Mesendoderm (in vitro differentiated cells): ENCODE measurements at places on chromosomes 1 and 21.

GRCh38 chr1:82161700-82162141 lies 361.0 kb downstream of the ADGRL2 start:
- no peak for DNase-seq

DNA sequence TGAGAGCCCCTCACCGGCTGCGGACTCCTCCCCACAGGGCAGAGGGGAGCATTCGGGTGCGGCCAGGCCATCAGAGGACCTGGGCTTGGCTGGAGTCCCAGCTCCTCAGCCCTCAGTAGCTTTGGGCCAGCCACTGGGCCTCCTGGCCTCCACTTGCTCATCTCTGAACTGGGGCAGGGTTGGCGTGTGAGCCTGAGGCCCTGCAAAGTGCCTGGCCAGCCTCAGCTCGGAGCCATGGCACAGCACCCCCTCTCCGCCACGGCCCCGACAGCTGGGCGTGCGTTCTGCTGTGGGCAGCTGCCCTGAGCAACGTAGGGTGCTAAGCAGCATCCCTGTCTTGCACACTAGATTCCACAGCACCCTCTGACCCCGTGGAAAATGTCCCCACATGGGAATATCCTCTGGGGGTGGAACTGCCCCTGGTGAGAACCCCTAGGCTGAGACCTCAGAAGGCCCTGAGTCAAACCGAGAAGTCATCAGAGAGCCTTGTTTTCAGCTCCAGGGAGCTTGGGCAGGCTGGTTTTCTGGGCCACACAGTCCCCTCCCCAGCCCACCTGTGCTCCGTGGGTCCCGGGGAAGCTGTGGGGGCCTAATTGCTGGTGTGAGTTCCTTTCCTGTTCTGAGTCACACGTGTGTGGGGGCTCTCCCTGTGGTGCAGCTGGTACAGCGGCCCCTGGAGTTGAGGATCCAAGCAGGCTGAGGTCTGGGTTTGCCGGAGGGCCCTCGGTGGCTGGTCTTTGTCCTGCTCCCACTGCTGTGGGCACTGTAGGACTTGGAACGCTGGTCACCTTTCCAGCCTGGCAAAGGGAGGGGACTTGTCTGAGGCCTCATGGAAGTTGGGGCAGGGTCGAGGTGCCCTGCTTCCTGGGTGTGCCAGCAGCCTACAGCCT lies 24.5 kb downstream of the TP73 start:
- DNase-seq: no peak

DNA sequence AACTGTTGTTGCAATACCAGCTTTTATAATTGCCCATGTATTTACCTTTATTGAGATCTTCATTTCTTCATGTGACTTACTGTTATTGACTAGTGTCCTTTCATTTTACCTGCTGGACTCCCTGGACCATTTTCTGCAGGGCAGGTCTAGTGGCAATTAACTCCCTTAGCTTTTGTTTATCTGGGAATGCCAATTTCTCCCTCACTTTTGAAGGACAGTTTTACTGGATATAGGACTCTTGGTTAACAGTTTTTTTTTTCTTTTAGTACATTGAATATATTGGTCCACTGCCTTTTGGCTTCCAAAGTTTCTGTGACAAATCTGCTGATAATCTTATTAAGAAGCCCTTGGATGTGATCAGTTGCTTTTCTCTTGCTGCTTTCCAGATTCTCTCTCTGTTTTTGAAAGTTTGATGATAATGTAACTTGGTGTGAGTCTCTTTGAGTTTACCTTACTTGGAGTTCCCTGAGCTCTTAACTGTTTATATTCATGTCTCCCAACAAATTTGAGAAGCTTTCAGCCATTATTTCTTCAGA lies 56.9 kb downstream of the COL18A1 start:
- no peak for DNase-seq

- DNase-seq: no peak
Measured at GRCh38 chr1:19921310-19921709, 2.1 kb downstream of the PLA2G2E start.

DNA sequence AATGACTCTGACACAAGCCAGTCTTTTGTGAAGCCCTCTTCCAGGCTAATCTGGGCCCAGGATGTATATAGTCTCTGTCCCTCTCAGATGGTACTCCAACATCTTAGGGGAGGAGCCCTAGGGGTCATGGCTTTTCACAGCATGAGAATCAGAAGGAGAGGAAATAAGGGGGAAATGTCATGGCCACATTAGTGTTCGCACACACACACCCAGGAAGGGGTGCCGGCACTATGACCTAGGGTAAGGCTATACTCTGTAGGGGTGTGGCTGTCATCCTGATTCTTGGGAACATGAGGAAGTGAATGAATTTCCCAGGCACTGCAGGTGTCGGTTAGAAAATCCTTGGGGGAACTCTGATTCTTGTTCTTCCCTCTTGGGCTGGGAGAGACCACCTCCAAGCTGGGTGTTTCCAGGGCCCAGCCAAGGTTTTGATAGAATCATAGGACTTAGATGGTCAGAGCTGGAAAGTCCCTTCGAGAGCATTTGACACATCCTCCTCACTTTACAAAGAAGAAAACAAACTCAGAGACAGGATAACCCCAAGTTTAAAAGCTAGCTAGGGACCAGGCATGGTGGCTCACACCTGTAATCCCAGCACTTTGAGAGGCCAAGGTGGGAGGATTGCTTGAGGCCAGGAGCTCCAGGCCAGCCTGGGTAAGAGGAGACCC lies 22.0 kb downstream of the GFI1 start:
- DNase-seq: no peak

GRCh38 chr1:38919130-38919529 lies 22.5 kb downstream of the RHBDL2 start:
- no peak for DNase-seq

DNA sequence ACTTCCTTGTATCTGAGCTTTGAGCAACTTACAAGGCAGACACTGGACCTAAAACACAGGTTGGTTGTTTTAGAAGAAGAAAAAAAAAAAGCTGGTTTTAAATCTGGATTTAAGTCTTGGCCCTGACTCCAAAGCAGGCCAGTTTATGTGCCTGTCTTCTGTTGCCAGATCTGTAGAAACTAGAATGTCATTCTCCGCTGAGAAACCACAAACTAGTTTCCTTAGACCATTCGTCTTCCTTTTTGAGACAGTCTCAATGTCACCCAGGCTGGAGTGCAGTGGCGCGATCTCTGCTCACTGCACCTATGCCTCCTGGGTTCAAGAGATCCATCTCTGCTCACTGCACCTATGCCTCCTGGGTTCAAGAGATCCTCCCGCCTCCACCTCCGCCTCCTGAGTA lies 33.9 kb downstream of the APP start:
- no peak for DNase-seq

DNA sequence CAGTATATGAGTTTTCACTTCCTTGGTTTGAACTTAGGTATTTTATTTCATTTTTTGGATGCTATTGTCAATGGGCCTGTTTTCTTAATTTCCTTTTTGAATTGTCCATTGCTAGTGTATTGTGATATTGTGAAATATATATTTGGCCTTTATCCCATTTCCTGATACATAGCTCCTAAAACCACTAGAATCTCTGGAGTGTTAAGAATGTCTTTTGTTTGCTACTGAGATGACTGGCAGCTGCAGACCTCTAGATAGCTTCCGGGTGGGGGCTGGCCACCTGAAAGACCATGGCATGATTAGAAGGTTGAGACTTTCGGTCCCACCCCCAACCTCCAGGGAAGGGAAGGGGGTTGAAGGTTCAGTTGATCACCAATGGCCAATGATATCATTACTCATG lies 245.4 kb downstream of the KCNJ6 start:
- no peak for DNase-seq

DNA sequence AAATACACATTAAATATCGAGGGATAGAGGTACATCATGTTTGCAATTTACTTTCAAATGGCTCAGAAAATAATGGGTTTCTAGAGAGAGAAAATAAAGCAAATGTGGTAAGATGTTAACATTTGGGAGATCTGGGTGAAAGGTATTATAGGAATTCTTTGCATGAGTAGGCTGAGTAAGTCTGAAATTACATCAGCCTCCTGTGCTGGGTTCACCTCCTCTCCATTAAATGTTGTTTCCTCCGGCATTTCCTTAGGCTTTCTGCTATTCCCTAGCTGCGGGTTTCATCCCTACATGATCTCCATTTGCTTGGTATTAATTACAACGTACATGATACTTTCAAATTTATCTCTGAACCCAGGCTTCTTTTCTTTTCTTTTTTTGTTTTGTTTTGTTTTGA lies 31.6 kb downstream of the ZMYND12 start:
- no peak for DNase-seq

- peak; percentile 33 for DNase-seq
Measured at GRCh38 chr1:5992814-5993555, 760 bp upstream of the NPHP4 start.

DNA sequence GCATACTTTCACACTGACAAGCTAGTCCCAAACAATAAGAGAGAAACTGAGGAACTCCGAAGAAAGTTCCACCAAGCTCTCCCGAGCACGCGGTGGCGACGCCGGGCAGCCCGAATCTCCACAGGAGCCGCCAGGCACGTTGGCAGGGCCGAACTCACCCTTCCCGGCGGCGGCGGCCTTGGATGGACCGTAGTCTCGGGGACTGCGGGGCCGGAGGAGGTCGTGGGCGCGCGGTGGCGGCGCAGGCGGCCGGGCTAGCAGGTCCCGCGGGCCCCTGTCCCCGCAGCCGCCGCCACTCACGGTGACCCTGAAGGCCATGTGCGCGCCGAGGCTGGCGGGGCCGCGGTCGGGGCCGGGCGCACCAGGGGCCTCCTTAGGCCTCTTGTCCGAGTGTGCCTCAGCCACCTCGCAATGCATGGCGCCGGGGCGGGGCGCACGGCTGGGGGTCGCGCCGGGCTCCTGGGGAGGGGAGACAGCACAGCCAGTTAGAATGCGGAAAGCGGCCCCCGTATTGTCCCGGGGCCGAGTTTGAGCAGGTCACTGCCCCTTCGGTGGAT lies 1.2 kb downstream of the GLIS1 start:
- peak; percentile 75 for DNase-seq

DNA sequence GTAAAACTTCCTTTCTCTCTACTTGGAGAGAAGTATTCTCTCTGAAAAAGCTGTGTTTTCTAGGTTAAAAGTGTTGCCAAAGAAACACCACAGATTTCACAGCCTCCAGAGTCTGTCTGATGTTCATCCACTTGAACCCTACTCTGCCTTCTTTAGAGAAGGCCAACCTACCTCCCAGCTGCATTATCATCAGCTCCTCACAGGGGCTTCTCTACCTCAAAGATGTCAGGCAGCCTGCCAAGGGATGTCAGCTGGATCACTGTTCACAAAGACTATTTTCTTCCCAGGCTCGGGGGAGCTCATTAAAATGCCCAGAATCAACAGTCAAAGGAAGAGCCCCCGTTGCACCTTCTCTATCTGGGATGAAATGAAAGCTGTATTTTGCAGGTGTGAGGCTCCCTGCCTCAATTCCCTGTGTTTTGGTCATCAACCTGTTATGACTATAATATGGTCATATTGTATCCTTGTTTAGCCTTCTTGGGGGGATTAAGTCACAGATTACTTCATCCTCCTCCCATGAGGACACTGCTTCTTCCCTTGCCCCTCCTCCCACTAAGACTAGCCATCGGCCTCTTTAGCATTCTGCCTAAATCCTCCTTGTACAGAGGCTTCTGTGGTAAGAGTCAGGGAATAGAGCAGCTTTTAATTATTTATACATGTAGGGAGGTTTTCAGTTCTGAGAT lies 25.7 kb downstream of the ANGPTL7 start:
- no peak for DNase-seq

DNA sequence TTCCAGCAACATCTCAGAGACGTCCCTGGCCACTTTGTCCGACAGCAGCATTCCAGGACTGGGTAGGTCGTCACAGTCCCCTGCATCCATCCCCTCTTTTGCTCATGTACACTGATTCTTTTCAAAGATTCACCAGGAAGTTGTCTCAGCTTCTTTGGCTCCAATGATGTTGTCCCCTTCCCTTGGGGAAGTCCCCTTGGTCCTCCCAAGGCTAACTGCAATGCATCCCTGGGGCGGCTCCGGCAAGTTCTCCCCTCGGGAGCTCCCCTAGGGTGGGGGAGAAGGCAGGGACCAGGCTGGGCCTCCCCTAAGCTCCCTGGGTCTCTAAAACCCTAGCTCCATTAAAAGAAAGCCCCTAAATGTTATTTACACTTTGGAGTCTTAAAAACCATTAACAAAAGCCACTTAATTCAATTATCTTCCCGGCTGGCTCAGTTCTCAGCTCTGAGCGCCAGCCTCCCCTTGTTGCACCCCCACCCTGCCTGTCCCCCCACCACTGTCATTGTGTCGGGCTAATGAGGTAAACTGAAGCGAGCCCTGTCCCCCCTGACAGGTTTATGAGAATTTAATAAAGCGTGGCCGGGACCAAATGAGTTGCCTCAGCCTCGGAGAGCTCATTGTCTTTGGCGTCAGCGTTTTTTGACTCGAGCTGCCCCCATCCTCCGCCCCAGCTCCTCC lies 25.3 kb downstream of the KNCN start:
- DNase-seq: no peak

DNA sequence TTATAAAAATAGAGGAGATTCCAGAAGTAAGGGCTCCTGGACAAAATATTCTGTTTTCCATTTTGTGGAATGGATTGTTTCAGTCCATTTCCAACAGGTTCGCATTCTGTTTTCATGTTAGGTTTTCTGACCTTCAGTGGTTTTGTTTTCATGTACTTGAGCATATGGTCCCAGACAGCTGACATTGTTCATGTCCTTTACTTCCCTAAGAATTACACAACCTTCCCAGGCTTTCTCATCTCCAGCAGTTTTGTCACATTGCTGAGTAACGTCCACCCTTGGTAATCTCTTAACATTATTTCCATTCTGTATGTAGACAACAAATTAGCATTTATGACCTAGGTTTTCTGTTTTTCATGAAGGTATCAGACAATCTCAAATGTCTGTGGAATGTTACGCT lies 21.0 kb upstream of the ERRFI1 start:
- DNase-seq: no peak

GRCh38 chr1:16296643-16297042 lies 55.6 kb downstream of the FBXO42 start:
- no peak for DNase-seq

DNA sequence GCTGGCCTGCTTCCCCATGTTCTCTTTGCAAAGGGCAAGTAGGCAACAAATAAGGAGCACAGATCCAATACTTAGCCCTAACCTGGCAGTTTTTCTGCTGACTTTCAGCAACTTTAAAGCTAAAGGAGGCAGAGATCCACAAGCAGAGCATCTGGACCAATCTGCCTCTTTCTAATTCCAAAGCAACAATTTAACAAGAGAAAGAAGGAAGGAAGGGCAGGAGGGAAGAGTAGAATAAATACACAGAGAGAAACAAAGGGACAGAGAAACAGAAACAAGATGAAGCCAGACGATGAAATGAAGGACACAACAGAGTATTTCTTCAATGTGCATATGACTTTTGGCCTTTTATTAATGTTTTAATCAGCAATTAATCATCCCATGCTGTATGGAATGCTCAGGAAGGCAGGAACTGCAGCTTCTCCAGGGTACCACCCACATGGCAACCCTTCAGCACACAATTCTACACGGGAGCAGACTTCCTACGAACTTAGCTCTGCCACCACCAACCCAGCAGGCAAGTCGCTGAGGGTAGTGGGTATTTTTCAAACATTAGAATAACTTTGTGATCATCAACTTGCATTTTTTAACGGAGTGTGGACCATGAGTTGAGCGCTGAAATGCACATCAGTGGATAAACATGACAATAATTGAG lies 15.3 kb downstream of the CLCC1 start:
- DNase-seq: no peak

GRCh38 chr1:20359451-20360330 lies 69.0 kb downstream of the VWA5B1 start:
- DNase-seq: no peak
